Activated CD4-positive, CD25-positive, alpha-beta regulatory T cell (primary cell): ENCODE measurements at places on chromosomes 11 and 22.

DNA sequence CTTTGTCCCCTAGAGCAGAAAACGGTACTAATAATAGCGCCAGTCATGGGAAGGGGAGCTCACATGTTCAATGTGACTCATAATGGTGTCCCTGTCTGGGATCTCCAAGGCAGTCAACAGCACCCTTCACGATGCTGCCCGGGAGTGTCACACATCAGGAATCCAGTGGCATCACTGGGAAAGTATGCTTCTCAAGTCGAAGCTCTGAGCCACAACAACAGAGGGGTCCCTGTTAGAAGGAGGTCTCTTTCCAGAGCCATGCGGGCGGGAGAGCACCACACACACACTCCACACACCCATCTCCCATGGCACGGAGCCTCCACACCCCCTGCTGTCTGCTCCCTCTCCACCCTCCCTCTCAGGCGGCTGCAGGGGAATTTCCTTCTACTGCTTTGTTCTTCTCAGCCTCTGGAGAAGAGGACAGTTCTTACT lies 119.7 kb downstream of the ETS1 start:
- DNase-seq: no peak

GRCh38 chr22:29073618-29074275 lies 912 bp downstream of the KREMEN1 start:
- no peak for DNase-seq

GRCh38 chr11:7677796-7678201 lies 4.5 kb upstream of the CYB5R2 start:
- no peak for DNase-seq

DNA sequence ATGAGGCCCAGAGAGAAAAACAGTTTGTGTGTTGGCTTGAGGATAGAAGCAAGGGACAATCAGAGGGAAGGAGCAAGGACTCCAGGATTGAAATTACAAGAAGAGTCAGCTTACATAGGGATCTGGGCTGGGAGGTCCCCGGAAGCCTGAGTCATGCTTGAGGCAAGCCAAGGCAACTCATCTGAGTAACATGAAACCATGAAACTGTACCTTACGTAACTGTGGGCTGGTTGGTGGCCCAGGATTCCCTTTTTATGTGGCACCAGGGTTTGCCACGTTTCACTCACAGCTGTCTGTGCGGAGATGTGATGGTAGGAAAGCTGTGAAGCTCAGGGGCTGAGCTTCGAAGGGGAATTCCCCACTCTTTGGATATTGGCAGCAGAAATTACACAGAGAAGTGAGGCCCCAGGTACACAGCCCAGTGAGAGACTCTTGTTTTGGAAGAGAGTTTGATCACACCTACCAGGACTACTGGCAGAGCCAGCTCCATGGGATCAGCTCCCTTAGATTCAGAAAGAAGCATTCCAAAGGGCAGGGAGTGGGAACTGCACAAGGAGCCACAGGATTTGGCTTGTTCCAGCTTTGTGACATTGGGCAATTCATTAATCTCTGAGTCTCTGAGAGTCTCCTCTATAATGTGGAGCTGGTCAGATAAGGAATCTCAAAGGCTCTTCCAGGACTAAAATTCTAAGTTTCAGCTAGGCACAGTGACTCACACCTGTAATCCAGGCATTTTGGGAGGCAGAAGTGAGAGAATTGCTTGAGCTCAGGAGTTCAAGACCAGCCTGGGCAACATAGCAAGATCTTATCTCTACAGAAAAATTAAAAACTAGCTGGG lies 7.8 kb downstream of the SLC5A1 start:
- no peak for DNase-seq

DNA sequence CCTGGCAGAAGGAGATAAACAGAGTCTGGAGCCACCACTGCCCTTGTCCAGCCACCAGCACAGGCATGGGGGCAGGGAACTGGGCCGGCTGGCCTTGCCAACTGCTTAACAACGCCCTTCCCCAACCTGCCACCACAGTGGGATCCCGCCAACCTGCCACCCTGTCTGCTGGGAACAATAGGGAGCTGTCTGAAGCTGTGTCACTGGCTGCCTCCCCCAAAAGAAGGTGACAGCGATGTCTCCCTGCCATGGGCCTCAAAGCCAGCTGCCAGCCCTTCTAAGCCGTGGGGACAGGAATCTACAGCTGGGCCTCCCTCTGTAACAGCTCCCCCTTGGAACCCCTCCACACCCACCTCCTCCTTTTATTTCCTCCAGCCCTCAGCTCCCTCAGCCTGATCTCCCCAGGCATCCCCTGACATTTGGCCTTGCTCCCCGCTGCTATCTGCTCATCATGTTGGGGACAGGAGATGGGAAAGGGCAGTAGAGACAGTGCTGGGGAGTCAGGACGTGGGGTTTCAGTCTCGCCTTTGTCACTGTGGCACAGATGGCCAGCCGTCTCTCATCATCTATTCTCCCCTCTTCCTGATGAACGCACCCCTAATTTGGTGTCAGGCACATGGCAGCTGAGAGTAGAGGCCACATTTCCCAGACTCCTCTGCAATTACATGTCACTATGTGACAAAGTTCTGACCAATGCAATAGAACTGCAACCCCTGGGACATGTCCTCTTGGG lies 51.3 kb upstream of the PRDM11 start:
- no peak for DNase-seq

- no peak for DNase-seq
These were observed 8.5 kb downstream of the PCNX3 start for GRCh38 chr11:65623852-65624616.
